Left renal pelvis (tissue), 4 donors: ENCODE measurements at places on chromosomes 7 and 10.

GRCh38 chr7:149457766-149458165 lies 3.1 kb downstream of the ZNF777 start:
- DNase-seq: no peak

- DNase-seq: no peak
These were observed 70.0 kb upstream of the PAPSS2 start for GRCh38 chr10:87589645-87590051.

- no peak for DNase-seq
These were observed 48.0 kb downstream of the MALSU1 start for GRCh38 chr7:23347033-23347681.

DNA sequence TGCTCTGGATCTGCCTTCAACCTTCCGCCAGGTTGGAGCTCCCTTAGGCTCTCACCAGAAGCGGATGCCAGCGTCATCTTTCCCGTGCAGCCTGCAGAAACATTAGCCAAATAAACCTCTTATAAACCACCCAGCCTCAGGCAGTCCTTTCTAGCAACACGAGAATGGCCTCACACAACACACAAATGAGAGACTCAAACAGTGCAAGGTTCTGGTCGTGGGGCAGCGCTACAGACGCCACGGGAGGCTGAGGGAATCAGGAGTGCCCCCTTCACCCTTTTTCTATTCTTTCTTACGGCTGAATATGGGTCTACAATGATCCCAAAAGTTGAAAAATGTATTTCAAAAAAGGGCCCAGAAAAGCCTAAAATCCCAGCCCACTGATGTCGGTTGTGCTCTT lies 96.4 kb downstream of the FOXL3 start:
- DNase-seq: no peak

- no peak for DNase-seq
These were observed 92.7 kb downstream of the LSMEM1 start for GRCh38 chr7:112573302-112574039.

DNA sequence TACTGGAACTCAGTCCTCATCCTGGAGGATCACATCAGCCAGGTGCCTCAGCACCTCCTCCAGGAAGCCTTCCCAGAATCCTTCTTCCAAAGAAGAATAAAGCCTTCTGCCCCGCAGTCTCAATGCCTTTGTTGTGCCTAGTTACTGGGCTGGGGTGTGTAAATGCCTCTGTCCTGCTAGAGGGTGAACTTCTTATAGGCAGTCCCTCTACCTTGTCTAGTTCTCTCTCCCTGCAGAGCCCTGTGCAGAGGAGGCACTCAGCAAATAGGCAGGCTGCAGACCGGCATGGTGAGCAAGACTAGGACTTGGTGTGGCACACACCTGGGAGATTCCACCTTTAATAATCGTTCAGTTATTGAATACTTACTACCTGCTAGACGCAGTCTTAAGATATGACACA lies 104.7 kb upstream of the PCBD1 start:
- no peak for DNase-seq

DNA sequence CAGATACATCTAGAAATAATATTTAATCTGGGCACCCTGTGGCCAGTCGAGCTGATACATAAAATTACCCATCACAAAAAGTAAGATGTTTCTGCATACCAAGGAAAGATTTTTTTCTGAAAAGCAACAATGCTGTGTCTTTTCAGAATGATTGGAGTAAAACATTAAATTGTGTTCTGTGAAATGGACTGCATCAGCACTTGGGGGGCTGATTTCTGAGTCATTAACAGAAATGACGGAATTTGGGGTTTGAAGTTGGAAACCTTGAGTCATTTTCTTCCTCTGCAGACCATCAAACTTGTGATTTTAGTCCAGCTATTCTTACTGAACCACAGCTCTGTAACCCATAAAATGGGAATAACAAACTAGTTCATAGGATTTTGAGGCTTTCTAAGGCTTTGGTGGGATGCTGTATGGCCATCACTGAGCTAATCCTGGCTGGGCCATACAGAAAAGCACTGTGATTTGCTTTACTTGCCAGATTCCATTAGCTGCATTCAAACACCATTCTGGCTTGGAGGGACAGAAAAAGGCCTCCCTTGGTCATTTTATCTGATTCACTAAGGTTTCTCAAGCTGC lies 739.4 kb upstream of the IGFBP3 start:
- DNase-seq: no peak

GRCh38 chr7:21966271-21966670 lies 20.6 kb upstream of the CDCA7L start:
- DNase-seq: no peak

GRCh38 chr7:22452142-22452959 lies 47.6 kb downstream of the STEAP1B start:
- no peak for DNase-seq

- DNase-seq: no peak
These were observed 110.7 kb downstream of the AKR1D1 start for GRCh38 chr7:138186951-138187351.

DNA sequence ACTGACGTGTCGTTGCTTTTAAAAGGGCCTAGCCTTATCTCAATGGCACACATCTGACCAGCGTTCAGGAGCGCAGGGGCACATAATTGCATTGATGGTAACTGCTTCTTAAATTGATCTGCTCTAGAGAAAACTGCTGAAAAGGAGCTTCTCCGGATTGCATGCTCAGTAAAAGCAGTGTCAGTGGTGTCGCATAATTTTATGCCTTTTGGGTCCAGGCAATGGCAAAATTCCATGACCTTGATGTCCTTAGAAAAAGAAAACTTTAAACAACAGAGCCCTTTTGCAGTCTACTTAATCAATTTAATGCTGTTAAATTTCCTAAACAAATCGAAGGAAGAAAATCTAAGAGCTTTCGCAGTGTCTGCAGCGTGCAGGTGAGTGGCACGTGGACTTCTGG lies 75.7 kb downstream of the PTPRE start:
- DNase-seq: no peak

DNA sequence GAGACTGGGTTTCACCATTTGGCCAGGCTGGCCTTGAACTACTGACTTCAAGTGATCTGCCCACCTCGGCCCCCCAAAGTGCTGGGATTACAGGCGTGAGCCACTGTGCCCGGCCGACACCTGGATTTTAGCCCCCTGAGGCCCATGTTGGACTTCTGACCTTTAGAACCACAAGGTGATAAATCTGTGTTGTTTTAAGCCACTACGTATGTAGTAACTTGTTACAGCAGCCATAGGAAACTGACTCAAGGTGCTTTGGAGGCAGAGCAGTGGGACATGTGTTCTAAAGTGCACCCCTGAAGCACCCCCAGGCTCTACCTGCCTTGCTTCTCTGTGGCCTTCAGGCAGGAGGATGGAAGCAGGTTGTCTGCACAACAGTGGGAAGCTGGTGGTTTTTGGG lies 128.4 kb downstream of the CDH23 start:
- DNase-seq: no peak

DNA sequence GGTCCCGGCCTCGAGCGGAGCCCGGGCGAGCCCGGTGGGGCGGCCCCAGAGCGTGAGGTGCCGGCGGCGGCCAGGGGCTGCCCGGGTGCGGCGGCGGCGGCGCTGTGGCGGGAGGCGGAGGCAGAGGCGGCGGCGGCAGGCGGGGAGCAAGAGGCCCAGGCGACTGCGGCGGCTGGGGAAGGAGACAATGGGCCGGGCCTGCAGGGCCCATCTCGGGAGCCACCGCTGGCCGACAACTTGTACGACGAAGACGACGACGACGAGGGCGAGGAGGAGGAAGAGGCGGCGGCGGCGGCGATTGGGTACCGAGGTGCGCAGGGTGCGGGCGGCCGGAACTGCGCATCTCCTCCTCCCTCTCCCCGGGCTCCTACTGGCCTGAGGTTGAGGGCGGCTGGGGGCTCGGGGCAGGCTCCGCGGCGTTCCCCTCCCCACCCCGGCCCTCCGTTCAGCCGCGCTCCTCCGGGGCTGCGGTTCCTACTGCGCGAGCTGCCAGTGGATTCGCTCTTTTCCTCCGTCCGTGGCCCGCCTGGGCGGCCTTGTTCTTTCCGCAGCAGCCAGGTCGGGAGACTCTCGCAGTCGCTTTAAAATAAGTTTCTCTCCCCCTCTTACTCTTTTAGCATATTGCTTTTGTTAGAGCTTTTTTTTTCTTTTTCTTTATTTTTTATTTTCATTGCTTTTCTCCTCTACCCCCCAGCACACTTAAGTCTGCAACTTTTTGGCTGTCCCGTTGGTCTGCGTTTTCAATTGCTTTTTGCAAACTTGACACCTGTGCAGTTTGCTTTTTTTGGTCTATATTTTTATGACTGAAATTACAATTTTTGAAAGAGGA lies 600 bp downstream of the SIRT1 start:
- DNase-seq: peak; percentile 48

GRCh38 chr7:146878901-146879300 lies 762.3 kb downstream of the CNTNAP2 start:
- DNase-seq: no peak

- no peak for DNase-seq
These were observed 68.8 kb downstream of the NRP1 start for GRCh38 chr10:33265621-33266020.

DNA sequence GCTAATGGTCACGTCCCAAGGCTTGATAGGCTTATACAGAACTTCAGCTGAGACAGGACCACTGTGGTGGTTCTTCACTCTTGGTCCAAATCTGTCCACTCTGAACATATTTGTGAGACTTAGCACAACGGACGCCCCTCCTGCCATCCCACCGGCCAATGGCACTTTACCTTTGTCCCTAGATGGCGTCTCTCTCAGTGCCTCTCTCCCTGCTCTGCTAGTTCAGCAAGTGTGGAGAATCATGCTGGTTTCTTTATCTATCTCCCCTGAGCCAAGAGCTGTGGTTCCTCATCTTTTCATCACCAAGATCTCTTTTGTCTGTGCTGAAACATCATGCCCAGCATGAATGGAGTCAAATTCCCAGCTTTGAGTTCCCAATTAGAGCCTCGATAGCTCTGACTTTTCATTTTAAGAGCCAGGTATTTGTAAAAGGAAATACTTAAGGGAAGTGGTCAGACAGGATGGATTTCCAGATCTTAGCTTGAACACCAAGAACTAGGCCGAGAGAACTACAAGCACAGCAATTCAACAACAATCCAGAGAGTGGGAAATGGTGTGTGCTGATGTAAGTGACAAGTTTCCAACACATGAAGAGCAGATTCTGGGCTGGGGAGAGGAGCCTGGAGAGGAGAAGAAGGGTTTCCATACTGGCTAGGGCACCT lies 69.5 kb downstream of the ZNF800 start:
- no peak for DNase-seq

DNA sequence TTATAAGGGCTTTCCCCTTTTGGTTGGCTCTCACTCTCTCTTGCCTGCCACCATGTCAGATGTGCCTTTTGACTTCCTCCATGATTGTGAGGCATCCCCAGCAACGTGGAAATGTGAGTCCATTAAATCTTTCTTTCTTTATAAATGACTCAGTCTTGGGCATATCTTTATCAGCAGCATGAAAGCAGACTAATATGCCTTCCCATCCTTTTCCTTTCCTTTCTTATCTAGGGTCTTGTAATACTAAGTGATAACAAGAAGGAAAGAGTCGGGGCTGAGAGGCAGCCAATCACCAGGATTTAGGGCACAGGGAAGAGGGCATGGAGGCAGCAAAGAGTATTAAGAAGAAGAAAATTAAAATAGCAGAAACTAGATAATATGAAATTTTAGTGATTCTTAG lies 62.0 kb upstream of the JCAD start:
- DNase-seq: no peak

DNA sequence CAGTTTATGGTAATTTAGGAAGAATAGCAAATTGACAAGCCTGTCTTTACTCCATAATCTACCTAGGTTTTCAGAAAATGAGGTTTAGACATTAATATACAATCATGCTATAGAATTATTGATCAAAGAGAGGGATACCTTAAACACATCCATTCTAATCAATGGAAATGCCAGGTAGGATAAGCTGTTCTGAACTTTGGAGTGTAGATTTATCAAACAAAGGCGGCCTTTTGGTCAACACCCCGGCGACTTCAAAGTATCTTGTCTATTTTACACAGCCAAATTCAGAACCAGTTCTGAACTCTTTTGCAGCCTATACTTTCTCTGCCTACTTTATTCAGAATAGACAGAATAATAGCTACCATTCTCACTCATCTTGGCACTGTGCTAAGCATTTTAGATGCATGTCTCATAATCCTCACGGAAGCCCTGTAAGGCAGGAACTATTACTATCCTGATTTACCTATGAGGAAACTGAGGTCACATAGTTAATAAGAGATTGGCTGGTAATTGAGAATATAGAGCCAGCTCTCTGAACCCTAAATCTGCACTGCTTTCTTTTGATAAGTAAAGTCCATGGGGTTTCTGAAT lies 641.9 kb upstream of the LRRTM3 start:
- no peak for DNase-seq

DNA sequence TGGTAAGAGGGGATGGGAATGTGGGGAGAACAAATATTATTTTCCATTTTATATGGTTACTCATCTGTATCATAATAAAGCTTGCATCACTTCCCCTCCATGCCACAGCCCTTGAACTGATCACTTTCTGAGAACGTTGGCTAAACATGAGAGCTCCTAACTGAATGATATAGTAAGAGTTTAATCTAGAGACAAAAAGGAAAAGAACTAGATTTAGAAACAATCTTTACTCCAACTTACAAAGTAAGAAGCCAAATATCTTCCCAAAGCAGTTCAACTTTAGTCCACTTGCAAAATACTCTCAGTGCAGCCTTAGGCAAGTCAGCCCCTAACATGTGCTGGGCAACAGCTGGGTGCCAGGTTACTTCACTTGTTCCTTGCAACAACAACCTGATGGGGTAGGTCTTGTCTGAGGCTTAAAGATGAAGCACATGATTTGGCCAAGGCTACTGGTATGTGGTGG lies 20.3 kb downstream of the SMURF1 start:
- DNase-seq: no peak

DNA sequence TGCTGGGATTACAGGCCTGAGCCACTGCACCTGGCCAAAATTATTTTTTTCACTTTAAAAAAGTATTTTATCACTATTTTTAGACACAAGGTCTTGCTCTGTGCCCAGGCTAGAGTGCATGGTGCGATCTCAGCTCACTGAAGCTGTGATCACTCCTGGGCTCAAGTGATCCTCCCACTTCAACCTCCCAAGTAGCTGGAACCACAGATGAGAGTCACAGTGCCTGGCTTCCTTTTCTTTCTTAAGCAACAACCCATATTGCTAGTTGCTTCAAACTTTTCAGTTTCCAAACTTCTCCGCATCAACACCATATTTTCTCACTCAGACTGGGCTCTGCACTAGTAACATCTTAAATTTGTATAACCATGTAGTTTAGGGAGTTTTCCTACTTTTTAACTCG lies 9.5 kb upstream of the SMC3 start:
- no peak for DNase-seq

GRCh38 chr7:74306004-74306729 lies 17.0 kb downstream of the CLIP2 start:
- DNase-seq: no peak

DNA sequence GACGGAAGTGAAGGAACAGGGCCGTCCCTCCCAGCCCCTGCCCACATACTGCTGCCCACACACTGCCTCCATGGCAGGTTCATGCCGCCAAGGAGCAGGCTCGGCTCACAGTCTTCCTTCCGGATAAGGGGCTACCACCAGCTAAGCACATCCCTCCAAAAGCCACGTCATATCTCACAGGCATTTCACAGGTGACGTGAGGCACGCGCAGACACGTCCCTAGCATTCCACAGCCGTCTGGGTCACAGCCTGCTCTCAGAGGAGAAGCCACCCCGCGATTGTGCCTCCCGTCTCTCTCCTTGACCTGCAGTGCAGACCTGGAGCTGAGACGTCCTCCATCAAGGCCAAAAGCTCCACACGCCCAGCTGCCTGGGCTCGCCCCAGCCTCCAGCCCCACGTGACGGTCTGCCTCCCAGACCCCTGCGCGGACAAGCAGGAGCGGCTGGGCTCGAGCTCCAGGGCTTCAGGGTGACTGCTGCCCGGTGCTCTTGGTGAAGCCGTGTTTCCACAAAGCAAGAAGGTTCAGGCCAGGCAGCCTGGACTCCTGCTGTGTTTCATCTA lies 114.0 kb downstream of the MAD1L1 start:
- DNase-seq: no peak
